ENCODE measurements at places on chromosomes 3 and 15.

DNA sequence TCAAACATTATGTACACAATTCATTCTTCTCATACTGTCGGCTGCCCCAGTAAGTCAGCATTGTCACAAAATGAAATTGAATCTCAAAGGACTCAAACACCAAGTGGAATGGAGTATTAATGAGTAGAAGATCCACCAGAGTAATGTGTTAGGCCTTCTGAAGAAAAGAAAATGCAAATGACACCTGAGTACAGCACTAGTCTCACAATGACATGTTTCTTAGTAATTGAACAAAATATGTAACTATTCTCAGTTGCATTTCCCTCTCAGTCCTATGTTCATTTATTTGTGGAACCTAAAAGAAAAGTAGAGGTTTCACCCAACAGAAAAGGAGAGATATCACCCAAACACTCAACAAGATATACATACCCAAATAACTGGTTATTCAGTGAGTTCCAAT is 283.9 kb upstream of the THBS1 start:
- no peak overlapping the region for H3K27ac ChIP-seq
- no peaks in the 10 kb centered on the region for H3K27me3 ChIP-seq
- no peak for DNase-seq
- no peaks in the 10 kb centered on the region for H3K36me3 ChIP-seq
- H3K4me3 ChIP-seq: no peak overlapping the region

- peaks cover 3% of the 10 kb centered on the region for H3K4me1 ChIP-seq
- no peak overlapping the region for H3K27ac ChIP-seq
These were observed 153.6 kb downstream of the TNIK start for GRCh38 chr3:171306631-171307030.

DNA sequence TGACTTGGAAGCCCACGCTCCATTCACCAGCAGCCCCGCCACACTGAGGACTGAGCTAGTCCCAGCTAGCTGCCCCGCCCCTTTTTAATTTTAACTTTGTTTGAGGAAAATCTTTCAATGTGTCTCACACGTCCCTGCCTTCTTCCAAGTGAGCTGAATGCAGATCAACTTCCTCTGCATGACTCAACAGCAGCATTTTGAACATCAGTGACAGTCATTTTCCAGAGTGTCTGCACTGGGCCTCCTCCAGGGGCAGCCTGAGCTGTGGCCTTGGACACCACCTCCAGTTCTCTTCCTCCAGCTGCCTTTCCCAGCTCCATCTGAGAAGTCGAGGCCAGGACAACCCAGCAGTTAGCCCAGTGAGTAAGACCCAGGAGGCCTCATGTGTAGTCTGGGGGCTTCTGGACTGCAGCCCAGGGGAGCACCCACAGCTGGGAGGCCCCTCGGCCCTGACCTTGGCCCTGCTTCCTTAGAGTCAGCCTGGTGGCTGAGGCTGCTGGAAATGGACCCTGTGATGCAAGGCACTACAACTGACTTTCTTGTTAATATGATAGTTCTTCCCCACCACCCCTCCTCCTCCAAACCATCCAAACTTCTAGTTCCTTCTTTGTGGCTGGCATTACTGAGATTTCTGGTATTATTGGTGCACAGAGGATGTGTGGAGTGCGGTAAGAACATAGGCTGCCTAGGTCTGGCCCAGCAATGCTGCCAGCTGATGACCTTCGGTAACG is 21.4 kb upstream of the ESYT3 start:
- no peaks in the 10 kb centered on the region for H3K36me3 ChIP-seq
- H3K27me3 ChIP-seq: no peaks in the 10 kb centered on the region
- peaks cover 3% of the 10 kb centered on the region for H3K4me1 ChIP-seq
- no peak overlapping the region for H3K4me3 ChIP-seq

DNA sequence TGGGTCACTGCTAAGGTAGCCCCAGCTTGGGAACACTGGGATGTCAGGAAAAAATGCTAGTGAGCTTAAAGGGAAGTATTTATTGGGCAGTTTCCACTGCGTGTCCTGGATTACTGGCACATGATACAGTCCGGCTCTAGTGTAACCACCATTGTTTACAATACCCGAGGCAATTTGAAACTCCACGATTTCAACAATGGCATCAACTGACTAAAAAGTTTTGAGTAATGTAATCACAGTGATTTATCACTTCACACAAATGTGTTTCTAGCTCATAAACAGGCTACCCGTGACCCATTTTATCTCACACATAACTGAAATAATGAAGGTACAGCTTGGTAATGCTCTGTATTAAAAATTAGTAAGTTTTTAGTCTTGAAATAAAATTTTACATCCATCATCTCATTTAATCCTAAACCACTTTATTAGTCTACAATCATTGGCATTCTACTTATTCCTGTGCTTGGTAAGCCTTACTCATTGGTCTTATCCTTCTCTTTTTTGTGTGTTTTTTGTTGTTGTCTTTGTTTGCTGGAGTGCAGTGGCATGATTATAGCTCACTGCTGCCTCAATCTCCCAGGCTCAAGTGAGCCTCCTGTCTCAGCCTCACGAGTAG is 7.6 kb downstream of the ZMAT3 start:
- H3K27ac ChIP-seq: no peak overlapping the region
- no peak overlapping the region for H3K4me3 ChIP-seq
- H3K27me3 ChIP-seq: no peaks in the 10 kb centered on the region
- H3K36me3 ChIP-seq: peaks cover 9% of the 10 kb centered on the region
- DNase-seq: no peak
- peaks cover 2% of the 10 kb centered on the region for H3K4me1 ChIP-seq

DNA sequence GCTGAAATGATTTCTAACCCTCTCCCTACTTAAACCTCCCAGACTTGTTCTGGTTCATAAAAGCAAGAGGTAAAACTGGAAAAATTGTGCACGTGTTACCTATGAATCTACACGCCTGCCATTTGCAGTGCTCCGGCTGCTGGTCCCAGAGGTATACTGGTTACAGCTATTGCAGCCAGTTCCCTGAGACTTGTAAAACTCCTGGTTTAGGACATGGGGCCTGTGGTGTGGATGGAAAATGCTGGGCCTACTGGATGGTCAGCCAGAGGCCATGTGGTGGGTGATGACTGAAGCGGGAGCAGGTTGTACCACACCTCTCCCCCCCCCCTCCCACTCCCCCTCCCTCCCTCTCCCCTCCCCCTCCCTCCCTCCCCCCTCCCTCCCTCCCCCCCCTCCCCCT is 45.0 kb downstream of the SENP2 start:
- no peak overlapping the region for H3K4me3 ChIP-seq
- peaks cover 28% of the 10 kb centered on the region for H3K36me3 ChIP-seq
- H3K27me3 ChIP-seq: no peaks in the 10 kb centered on the region
- no peak overlapping the region for H3K27ac ChIP-seq
- no peak for DNase-seq

DNA sequence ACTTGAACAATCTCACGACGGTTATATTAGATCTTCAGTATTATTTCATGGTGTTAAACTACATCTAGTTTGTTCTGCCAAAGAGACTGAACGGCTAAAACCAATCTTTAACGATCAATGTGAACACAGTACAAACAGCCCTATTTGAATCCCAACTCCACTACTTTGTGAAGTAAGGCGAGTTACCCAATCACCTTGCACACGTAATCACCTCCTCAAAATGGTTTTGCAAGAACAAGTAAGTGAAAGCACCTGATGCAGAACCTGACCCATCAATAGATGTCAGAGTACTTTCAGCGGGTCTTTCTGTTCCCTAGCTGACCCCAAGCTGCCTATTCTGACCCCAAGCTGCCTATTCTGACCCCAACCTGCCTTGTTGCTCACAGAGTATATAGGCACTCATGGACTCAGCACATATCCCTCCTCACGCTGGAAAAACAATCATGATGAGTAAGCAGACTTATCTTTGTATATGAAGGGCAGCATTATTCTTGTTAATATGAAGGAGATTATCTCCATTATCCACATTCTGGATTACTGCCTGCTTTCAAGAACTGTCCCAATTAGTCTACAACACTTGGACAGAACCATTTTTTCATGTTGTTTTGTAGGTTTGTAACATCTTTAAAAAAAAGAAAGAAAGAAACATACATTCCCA is 3.7 kb downstream of the KPNA1 start:
- DNase-seq: no peak
- H3K27ac ChIP-seq: no peak overlapping the region
- H3K4me1 ChIP-seq: peaks cover 20% of the 10 kb centered on the region

GRCh38 chr15:37099319-37100108 is 835 bp downstream of the MEIS2 start:
- H3K27me3 ChIP-seq: peaks cover 21% of the 10 kb centered on the region
- no peaks in the 10 kb centered on the region for H3K36me3 ChIP-seq

GRCh38 chr15:27323801-27324200 is 352.8 kb downstream of the GABRG3 start:
- DNase-seq: no peak
- no peaks in the 10 kb centered on the region for H3K27me3 ChIP-seq
- H3K27ac ChIP-seq: no peak overlapping the region
- no peaks in the 10 kb centered on the region for H3K4me1 ChIP-seq
- H3K4me3 ChIP-seq: no peak overlapping the region

- no peaks in the 10 kb centered on the region for H3K36me3 ChIP-seq
- H3K4me3 ChIP-seq: no peak overlapping the region
- no peaks in the 10 kb centered on the region for H3K4me1 ChIP-seq
- no peaks in the 10 kb centered on the region for H3K27me3 ChIP-seq
- H3K27ac ChIP-seq: no peak overlapping the region
These were observed 141.6 kb downstream of the PLCH1 start for GRCh38 chr3:155603302-155603701.

GRCh38 chr15:36707884-36708435 is 128.5 kb downstream of the CDIN1 start:
- DNase-seq: no peak
- peaks cover 4% of the 10 kb centered on the region for H3K36me3 ChIP-seq
- H3K27ac ChIP-seq: no peak overlapping the region
- H3K4me1 ChIP-seq: no peaks in the 10 kb centered on the region
- H3K4me3 ChIP-seq: no peak overlapping the region
- no peaks in the 10 kb centered on the region for H3K27me3 ChIP-seq

DNA sequence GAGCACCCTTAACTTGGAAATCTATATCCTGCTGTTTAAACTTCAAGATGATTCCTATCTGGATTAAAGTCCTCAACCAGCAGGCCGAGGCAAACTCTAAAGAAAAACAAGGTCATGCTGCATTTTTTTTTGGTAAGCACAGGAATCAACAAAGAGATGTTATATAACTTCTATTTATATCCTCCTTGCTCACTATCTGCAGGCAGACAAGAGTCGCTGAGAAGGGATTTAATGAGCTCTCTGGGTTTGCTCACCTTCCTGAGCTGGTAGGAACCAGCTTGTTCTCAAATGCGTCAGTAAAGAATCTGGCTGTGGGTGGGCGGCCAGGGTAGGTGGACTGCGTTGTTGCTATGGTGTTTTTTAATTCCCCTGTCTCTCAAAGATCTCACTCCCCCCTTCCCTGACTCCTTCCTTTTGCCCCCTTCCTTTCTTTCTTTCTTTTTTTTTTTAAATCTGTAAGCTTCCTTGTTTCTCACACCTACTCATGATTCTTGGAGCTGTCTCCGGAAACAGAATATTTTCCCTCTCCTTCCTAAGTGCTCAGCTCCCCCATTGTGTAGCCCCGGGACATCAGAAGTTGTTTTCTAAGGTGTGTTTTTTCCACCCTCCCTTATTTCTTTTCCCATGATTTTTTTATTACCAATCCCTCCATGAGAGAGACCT is 228.8 kb upstream of the BHLHE40 start:
- H3K36me3 ChIP-seq: no peaks in the 10 kb centered on the region
- peaks cover 40% of the 10 kb centered on the region for H3K4me1 ChIP-seq
- H3K27me3 ChIP-seq: no peaks in the 10 kb centered on the region
- no peak for DNase-seq

DNA sequence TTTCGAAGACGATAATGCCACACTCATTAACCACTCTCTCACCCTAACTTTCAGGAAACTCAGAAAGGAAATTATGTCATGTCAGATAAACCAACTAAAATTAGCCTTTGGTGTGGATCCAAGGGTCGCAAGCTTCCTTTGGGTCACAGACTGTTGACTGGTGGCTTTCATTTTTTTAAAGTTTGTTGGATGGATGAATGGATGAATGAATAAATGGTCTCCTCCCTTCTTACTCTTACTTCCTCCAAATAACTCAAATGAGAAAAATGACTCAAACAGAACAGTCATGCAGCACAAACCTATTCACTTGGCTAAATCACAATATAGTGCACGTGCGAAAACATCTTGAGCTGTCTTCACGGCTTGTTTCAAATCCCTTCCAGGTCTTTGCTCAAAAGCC is 82.9 kb upstream of the HACD2 start:
- H3K4me1 ChIP-seq: no peaks in the 10 kb centered on the region
- peaks cover 15% of the 10 kb centered on the region for H3K36me3 ChIP-seq
- no peaks in the 10 kb centered on the region for H3K27me3 ChIP-seq
- H3K4me3 ChIP-seq: no peak overlapping the region
- H3K27ac ChIP-seq: no peak overlapping the region
- no peak for DNase-seq

DNA sequence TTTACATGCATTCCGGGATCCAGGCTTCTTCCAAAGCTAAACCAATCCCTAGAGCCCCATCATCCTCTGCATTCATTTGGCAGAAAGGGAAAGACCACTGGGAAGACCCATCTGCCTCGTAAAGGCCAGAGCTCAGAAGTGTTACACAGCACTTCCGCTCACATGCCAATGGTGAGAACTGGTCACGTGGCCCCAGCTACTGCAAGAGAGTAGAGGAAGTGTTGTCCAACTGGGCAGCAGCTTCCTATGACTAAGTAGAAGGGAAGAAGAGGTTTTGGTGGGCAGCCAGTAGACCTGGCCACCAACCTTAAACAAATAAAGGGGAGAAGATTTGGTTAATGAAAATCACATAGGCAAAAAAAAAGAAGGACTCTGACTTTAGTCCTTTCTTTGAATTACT is 74.4 kb upstream of the PPP2R3A start:
- no peaks in the 10 kb centered on the region for H3K4me1 ChIP-seq
- no peaks in the 10 kb centered on the region for H3K36me3 ChIP-seq
- H3K27ac ChIP-seq: no peak overlapping the region
- no peak overlapping the region for H3K4me3 ChIP-seq

DNA sequence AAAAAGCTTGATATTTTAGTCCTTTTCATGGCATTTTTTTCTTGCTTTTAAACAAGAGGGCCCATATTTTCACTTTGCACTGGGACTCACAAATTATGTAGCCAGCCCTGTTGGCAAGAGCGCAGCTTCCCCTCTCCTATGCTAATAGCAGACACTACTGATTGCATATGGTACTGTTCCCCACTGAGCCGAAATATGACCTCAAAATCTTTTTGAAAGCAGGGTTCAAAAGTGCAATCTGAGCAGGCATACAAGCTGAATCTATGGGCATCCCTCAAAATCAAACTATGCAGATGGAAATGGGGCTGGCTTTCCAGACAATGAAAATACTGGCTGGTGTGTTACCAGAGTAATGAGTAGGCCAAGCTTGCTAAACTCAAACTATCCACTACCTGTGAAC is 225.2 kb upstream of the SETMAR start:
- H3K4me1 ChIP-seq: no peaks in the 10 kb centered on the region
- no peak for DNase-seq
- no peak overlapping the region for H3K4me3 ChIP-seq
- no peaks in the 10 kb centered on the region for H3K36me3 ChIP-seq
- H3K27me3 ChIP-seq: no peaks in the 10 kb centered on the region

GRCh38 chr15:66623801-66624453 is 58.1 kb upstream of the LCTL start:
- H3K36me3 ChIP-seq: no peaks in the 10 kb centered on the region
- no peak overlapping the region for H3K27ac ChIP-seq
- DNase-seq: no peak
